ENCODE measurements at places on chromosomes 4 and X. TPM values are rescaled to one million over a fixed set of nuclear protein-coding genes. Genes with fewer than 3 reads are reported as not detected.

DNA sequence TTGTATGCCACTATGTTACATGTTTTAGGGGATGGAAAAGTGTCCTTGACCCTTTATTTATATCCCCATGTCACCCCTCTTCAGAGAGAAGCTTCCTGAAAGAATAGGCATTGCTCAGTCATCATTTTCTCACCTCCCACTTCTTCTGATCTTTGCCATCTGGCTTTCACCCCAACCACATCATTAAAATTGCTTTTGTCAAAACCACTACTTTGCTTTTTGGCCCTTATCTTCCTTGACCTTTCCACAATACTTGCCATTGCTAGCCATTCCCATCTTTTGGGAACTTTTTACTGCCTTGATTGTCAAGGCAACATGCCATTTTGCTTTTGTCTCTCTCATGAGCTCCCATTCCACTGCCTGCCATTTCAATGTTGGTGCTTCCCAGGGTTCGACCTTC, 14.9 kb upstream of the FAM9B start:
- DNase-seq = no peak
- H3K27ac ChIP-seq = no peak overlapping the region
- no peaks in the 10 kb centered on the region for H3K36me3 ChIP-seq
- peaks cover 2% of the 10 kb centered on the region for H3K27me3 ChIP-seq
- H3K4me3 ChIP-seq = no peak overlapping the region

DNA sequence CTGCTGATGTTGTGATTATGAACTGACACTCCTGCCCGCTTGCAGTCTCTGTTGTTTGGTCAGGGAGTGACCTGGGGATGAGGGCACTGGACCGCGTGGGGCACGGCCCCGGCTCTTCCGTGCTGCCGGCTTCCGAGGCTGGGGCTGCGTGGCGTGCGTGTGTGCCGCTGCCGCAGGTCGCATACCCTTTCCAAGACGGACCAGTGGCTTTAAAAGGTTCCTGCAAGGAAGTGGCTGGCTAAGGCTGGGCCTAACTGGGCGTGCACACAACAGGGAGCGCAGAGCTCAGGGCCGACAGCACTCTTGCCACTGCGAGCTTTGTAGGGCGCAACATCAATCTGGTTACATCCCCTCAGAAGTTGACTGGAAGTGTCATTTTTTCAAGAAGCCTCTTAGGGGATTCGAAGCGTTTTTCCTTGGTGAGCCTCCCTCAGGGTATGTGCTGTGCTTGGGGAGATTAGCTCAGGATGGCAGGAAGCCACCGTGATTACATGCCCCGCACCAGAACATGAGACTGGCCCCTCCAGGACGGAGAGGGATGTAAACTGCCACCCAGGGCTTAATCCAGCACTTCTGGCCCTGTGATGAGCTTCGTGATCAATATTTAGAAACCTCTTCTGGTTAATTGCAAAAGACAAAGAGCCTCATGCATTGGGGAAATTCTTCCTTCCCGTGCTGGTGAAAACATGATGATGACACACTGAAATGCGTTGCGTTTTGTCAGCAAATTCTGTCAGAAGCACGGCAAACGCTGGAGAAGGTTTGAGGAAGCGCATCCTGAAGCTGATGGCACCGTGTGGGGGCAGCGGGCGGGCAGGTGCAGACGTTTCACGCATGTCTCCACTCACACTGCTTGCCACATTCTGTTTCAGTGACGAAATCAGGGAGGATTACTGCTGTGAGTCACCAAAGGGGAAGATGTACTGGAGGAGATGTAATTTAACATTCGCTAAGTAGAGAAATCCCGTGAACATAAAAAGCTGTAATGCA, 11.1 kb downstream of the MAEA start:
- no peak overlapping the region for H3K4me3 ChIP-seq
- H3K27ac ChIP-seq = no peak overlapping the region
- H3K36me3 ChIP-seq = peaks cover 54% of the 10 kb centered on the region
- peaks cover 25% of the 10 kb centered on the region for H3K4me1 ChIP-seq

DNA sequence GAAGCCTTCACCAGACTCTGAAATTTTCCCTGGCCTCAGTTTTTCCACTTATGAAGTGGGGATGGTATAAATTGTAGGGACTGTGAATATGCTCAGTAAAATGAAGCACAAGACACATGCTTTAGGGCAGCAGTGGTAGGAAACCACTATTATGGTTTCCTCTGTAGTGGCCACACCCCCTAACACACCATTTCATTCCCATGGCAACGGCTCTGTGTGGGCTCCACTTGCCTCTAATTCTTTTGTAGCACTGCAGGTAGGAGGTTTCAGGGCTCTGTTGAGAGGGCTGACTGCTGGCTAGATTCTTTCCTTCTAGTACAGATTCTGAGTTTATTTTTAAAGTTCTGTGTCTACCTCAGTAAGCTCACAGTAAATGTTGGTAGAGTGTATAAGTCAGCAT, 3.5 kb upstream of the VMA21 start:
- H3K27ac ChIP-seq = peak overlapping the region; percentile 74
- H3K27me3 ChIP-seq = no peaks in the 10 kb centered on the region

- no peak overlapping the region for H3K27ac ChIP-seq
- H3K4me1 ChIP-seq = no peaks in the 10 kb centered on the region
- H3K4me3 ChIP-seq = no peak overlapping the region
- H3K36me3 ChIP-seq = no peaks in the 10 kb centered on the region
- no peak for DNase-seq
- H3K27me3 ChIP-seq = no peaks in the 10 kb centered on the region
These were observed 31.6 kb upstream of the NR0B1 start for GRCh38 chrX:30340753-30341152.

The VCX gene
- total RNA-seq = not detected

DNA sequence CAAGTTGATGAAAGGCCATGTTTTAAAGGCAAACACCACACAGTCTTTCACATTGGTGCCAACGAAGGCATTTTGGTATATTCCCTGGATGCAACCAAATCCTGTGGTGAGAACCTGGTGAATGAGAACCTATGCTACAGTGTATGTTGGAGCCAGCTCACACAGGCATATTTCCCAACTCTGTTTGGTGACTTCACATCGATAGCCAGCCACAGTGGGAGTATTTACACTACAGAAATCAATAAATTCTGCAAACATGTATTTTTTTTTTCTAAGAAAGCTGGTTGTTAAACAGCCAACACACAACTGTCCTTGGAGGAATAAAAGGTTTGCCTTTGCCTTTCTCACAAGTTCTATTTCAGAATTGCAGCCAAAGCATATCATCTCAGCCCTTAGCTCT, 691.0 kb downstream of the GRID2 start:
- no peak overlapping the region for H3K4me3 ChIP-seq
- no peaks in the 10 kb centered on the region for H3K27me3 ChIP-seq
- no peaks in the 10 kb centered on the region for H3K36me3 ChIP-seq
- DNase-seq = no peak
- no peaks in the 10 kb centered on the region for H3K4me1 ChIP-seq
- H3K27ac ChIP-seq = no peak overlapping the region

The ADH7 gene
- not detected for total RNA-seq

- H3K4me3 ChIP-seq = no peak overlapping the region
- H3K36me3 ChIP-seq = no peaks in the 10 kb centered on the region
- no peak for DNase-seq
- H3K27me3 ChIP-seq = no peaks in the 10 kb centered on the region
These were observed 79.8 kb downstream of the CLCN5 start for GRCh38 chrX:50002067-50002714.

The OPRPN gene
- not detected for total RNA-seq

The FAM47A gene
- total RNA-seq = not detected

DNA sequence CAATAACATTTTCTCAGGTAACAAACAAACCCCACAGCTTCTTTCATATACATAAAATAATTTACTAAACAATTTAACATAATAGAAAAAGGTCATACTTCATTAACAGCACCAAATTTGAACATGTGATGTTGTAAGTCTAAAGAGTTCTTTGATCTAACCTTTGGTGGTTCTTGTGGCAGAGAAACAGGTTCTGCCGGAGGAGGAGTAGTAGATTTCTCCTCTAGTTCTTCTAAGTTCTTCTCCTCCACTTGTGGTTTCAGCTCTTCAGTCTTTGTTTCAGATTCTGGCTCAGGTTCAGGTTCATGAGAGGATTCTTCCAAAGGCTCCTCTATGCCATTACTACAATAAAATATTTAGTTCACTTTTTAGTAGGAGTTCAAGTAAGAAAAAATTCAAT, 18.3 kb downstream of the G3BP2 start:
- peak overlapping the region; percentile 53 for H3K4me3 ChIP-seq
- peaks cover 67% of the 10 kb centered on the region for H3K36me3 ChIP-seq
- peak; percentile 60 for DNase-seq
- H3K4me1 ChIP-seq = peaks cover 74% of the 10 kb centered on the region
- no peaks in the 10 kb centered on the region for H3K27me3 ChIP-seq
- peak overlapping the region; percentile 86 for H3K27ac ChIP-seq

- no peak overlapping the region for H3K27ac ChIP-seq
- H3K36me3 ChIP-seq = peaks cover 6% of the 10 kb centered on the region
- H3K27me3 ChIP-seq = no peaks in the 10 kb centered on the region
- no peak for DNase-seq
- no peaks in the 10 kb centered on the region for H3K4me1 ChIP-seq
- no peak overlapping the region for H3K4me3 ChIP-seq
These were observed 85.4 kb downstream of the SHISA3 start for GRCh38 chr4:42482516-42483327.

The SSX2B gene
- not detected for total RNA-seq

The TNIP3 gene
- 0.42 TPM for total RNA-seq

The MAGEA9B gene
- total RNA-seq = not detected

- H3K27ac ChIP-seq = no peak overlapping the region
- H3K27me3 ChIP-seq = no peaks in the 10 kb centered on the region
- DNase-seq = no peak
These were observed 60.7 kb upstream of the PGM2 start for GRCh38 chr4:37765741-37766140.

DNA sequence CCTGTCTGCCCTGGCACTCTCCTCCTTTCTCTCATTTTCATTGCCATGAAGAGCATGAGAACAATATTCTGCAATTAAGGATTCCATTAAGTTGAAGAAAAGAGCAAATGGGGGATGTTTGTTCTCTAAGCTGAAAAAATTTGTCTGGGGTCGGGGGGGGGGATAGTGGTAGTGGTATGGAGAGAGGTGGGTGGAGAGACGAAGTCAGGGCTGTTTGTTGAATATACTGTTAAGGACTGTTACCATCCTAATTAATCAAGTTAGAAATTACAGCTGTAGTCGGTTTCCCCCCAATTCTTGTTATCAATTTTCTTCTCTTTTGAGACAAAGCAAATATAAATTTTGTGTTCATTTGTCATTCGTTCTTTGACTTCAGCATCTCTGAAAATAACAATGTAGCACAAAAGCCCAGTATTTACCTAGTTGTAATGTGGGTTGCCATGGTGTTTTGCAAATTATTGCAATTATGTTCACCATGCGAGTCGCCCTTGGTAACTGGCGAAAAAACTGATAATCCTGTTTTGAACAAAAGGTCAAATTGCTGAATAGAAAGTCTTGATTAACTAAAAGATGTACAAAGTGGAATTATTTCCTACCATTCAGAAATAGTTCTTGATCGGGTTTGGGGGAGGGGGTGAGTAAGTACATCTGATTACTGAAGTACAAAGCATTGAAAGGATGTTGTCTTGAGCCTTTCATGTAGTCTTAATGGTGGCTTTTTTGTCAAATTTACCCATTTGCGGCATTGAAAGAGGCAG, 139.1 kb downstream of the ARX start:
- peaks cover 4% of the 10 kb centered on the region for H3K4me1 ChIP-seq
- H3K4me3 ChIP-seq = no peak overlapping the region
- H3K27ac ChIP-seq = no peak overlapping the region
- no peak for DNase-seq

DNA sequence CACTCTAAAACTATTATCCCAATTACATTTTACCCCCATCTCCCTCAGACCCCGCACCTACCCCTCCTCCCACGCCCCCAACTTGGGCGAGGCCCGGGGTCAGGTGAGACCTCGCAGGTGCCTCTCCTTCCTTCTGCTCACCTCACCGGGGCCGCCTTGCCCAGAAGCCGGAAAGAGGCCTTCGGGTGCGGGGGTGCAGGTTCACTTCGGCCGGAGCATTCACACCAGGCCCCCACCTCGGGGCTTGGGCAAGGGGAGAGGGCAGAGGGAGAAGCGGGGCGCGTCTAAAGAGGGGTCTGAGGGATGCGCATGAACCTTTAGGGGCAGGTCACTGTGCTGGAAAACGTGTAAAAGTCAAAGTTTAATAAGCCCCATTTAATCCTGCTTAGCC, 427 bp downstream of the ZNF182 start:
- H3K36me3 ChIP-seq = peaks cover 30% of the 10 kb centered on the region
- H3K27ac ChIP-seq = peak overlapping the region; percentile 98
- peak overlapping the region; percentile 85 for H3K4me3 ChIP-seq
- peaks cover 21% of the 10 kb centered on the region for H3K4me1 ChIP-seq
- DNase-seq = peak; percentile 33
- no peaks in the 10 kb centered on the region for H3K27me3 ChIP-seq

The FAM50A gene
- 62.7 TPM for total RNA-seq

DNA sequence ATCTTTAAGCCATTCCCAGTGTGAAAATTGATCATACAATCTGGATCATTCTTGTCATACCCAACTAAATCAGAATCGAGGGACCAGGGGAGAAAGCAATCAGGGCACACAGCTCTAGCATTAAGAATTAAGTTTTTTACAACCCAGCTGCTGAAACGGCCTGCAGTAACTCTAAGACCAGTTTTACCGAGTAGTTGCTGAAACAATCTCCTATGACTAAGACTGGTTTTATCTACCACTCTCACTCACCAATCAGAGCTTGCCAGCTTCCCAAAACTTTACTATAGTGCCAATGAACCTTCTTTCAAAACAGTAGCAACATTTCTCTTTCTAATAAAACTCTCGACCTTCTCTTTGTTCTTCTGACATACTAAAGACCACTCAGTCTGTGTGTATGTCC, 2.8 kb upstream of the SAP30 start:
- peak overlapping the region; percentile 100 for H3K4me3 ChIP-seq
- peak overlapping the region; percentile 20 for H3K27ac ChIP-seq
- DNase-seq = no peak
- no peaks in the 10 kb centered on the region for H3K27me3 ChIP-seq
- peaks cover 34% of the 10 kb centered on the region for H3K4me1 ChIP-seq

GRCh38 chrX:136823175-136823574, 42.4 kb upstream of the ARHGEF6 start:
- DNase-seq = no peak
- H3K4me1 ChIP-seq = no peaks in the 10 kb centered on the region
- H3K4me3 ChIP-seq = no peak overlapping the region
- no peaks in the 10 kb centered on the region for H3K27me3 ChIP-seq
- H3K27ac ChIP-seq = no peak overlapping the region

DNA sequence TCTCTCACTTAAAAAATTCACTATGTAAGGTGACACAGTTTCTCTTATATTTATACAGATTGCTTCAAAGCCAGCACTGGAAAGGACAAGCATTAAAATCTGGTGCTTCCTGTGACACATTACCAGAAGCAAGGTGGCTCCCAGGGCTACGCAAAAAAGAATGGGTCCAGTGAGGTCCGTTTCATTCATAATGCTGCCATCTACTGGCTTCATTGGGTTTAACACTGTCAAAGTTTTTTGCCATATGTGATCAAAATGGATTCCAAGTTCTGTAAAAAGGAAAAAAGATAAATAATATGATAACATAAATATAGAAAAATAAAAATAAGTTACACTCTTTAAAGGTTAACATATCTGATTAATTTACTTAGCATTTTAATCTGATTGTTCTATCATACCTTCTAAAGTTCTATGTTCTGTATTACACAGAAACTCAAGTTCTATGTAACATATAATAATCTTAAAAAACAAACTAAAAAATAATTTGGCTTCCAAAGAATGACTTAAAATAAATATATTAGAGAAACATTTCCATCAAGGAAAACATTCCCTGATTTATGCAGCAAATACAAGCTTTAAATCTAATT, 22.1 kb downstream of the YIPF7 start:
- DNase-seq = peak; percentile 61
- H3K27me3 ChIP-seq = no peaks in the 10 kb centered on the region
- no peak overlapping the region for H3K27ac ChIP-seq
- H3K4me1 ChIP-seq = no peaks in the 10 kb centered on the region
- no peaks in the 10 kb centered on the region for H3K36me3 ChIP-seq

Data from activated CD8-positive, alpha-beta T cell treated with anti-CD3 and anti-CD28 coated beads, Interleukin-2, amount 10 ng/mL, durations not matched to agents 7 days and 5 days (primary cell).